ENCODE measurements at places on chromosomes 16 and 17.

GRCh38 chr16:85445779-85446222 lies 167.3 kb upstream of the GSE1 start:
- no peak for DNase-seq

- DNase-seq = no peak
Measured at GRCh38 chr16:66701516-66701915, 5.0 kb upstream of the CMTM4 start.

DNA sequence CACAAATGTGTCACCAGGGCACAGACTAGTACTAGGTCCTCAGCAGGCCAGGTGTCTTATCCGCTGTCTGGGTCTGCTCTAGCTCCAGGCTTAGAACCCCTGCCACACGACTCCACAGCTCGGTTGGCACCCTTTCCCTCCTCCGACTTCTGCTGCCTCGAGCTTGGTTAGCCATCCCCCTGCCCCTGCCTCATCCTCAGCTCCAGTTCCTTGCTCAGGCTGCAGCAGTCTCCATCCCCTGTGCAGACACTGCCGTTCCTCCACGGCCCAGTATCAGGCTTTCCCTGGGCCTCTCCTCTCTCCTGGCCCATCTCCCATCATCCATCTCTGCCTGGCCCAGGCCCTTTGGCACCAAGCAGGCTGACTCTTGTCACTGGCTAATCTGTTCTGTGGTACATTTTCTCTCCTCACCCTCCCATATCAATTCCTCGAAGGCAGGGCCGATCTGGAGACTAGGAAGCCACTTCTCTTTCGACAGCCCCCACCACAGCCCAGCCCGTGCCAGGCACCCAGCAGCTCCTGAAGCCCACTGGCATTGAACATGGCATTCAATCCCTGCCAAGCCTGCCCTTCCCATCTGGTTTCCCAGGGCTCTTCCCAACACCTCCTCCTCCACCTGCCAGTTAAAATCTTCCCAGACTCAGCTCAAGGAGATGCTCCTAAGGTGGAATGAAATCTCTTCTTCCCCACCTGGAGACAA lies 1.4 kb upstream of the GRN start:
- DNase-seq = no peak

DNA sequence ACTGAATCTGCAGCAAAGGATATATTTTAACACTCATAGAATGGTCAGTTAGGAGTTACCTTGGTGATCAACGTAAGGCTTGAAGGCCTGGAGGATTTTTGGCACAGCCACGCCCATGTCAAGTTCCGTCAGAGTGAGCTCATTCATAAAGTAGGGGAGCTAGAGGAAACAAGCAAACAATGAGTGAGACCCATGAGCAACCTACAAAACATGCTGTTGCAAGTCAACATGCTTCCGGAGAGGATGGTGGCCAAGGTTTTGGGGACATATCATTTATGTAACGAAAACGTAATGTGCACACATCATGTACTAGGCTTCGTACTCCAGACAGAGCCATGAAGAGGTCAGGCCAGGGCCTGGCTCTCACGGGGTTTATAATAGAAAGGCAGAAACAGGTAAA lies 41.1 kb upstream of the ERN1 start:
- no peak for DNase-seq

DNA sequence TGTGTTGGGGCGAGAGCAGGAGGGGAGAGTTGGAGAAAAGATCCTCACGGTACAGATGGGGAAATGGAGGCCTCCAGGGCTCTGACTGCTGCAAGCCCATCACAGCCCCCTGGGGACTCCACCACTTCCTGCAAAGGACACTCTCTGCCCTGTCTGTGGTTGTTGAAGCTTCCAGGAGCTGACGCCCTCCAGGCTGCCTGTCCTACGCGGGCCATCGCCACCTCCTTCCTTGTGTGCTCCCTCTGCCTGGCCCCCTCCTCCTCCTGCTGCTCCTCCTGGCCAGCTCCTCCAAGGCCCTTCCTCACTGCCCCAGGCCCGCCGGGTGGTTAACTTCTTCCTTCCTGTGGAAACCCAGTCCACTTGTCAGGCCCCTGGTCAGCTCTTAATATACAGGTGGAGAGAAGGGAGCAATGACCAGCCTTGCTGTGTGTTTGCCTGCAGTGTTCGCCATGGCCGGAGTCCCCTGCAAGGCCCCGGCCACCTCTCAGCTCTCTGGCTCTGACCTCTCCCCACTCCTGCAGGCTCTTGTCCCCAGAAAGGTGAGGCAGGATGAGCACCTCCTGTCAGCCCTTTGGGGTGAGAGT lies 18.4 kb upstream of the STAC2 start:
- no peak for DNase-seq

DNA sequence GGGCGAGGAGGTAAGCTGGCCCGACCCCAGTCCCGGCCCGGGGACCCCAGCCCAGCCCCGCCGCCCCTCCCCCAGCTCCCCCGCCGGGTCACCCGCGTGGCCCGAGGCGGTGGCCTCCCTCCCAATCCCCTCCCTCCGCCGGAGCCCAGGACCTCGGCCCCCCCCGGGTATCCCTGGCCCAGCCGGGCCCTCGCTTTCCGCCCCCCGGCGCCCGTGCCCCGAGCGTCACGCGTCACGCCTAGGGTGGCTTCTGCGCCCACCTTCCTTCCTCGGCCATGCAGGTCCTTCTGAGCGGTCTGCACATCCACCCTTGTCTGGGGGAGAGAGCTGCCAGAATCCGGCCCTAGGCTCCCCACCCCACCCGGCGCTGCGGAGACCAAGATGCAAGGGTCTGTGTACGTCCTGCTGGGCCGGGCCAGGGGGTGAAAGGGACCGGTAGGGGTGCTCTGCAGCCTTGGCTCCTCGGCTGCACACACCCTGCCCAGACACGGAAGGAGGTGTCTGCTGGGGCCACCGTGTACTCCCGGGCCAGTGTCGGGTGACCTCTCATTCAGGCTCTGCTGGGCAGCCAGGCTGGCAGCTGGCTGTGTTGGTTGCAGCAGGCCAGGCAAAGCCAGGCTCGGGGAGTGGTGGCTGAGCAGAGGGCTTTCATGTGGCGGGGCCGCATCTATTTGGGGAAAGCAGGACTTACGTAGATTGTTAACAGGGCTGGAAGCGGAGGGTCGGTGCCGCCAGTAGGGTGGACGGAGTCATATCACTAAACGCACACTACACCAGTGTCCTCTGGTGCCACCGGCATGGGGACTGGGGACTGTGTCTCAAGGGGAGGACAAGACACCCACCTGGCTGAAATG lies 754 bp downstream of the RAB11FIP4 start:
- DNase-seq = no peak

Data from NCI-H226 (cell line).